Central memory CD8-positive, alpha-beta T cell (primary cell): ENCODE measurements at places on chromosomes 12 and 14.

GRCh38 chr14:36870776-36871175, 209.1 kb downstream of the PAX9 start:
- DNase-seq, result no peak

DNA sequence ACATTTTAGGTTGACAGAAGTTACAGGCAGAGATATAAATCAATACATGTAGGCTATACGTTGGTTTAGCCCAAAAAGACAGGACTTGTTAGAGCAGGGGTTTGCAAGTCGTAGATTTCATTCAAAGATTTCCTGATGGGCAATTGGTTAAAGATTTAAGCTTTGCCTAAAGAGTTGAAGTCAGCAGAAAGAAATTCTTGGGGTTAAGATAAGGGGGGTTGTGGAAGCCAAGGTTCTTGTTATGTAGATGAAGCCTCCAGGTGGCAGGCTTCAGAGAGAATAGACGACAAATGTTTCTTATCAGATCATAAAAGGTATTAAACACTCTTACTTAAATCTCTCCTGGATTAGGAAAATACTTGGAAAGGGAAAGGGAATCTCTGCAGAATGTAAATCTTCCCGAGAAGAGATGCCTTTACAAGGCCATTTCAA, 510.8 kb downstream of the TMTC2 start:
- DNase-seq, result no peak

- no peak for DNase-seq
Observed at GRCh38 chr14:68688872-68689371, 103.9 kb downstream of the ZFP36L1 start.

DNA sequence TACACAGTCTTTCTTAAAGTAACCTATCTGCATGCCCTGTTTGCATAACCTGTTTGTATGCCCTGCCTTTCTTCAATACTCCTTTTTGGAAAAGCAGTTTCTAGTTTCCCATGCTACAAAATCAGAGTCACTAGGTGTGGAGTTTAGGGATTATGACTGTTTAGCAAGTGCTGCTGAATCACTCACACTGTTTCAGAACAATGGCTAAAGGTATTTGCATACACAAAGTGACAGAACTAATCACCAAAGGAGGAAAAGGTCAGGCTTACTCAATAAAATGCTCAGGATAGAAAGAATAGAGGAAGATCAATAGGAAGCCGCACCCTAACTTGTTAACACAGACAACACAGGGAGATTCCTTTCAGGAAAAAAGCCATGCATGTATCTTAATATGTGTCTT, 19.4 kb downstream of the EGLN3 start:
- DNase-seq, result no peak

- no peak for DNase-seq
Observed at GRCh38 chr14:96635850-96636249, 133.7 kb downstream of the PAPOLA start.

DNA sequence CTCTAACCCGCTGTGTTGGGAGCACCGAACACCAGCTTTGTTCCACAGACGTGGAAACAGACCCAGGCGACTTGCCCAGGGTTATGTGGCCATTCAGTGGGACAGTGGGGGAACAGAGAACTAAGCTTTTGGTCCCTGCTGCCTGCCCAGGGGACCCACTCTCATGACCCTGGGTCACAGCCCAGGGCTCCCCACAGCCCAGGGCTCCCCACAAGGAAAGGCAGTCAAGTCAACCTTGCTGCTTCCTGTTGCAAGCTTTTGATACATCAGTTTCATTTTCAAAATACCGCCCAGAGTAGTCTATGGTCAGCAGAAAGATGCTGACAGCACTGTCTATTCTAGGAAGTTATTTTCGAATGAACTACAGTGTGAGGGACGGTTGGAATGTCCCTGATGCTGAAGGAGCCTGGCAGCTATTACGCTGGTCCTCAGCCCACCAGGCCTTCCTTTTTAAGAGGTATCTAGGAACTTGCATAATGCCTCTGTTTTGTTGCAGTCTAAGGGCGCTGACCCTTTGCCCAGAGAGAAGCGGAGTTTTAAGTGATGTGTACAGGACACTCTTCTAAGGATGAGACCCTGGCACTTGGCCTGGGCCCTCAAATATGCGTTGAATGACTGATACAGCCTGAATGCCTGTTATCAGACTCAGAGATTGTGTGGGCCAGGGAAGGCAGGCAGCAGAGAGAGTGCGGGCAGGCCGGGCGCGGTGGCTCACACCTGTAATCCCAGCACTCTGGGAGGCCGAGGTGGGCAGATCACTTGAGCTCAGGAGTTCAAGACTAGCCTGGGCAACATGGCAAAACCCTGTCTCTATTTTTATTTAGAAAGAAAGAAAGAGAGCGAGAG, 12.6 kb upstream of the TTC7B start:
- no peak for DNase-seq

GRCh38 chr12:107134558-107134957, 41.2 kb upstream of the CRY1 start:
- DNase-seq, result peak; percentile 21

GRCh38 chr12:3777206-3777809, 24.4 kb upstream of the CRACR2A start:
- no peak for DNase-seq
